AG09309 (cell line): ENCODE measurements at places on chromosomes 2 and 18.

GRCh38 chr18:12366379-12366778 is 10.6 kb downstream of the AFG3L2 start:
- DNase-seq = no peak

- no peak for DNase-seq
Measured at GRCh38 chr2:53429901-53430300, 337.7 kb upstream of the CHAC2 start.

DNA sequence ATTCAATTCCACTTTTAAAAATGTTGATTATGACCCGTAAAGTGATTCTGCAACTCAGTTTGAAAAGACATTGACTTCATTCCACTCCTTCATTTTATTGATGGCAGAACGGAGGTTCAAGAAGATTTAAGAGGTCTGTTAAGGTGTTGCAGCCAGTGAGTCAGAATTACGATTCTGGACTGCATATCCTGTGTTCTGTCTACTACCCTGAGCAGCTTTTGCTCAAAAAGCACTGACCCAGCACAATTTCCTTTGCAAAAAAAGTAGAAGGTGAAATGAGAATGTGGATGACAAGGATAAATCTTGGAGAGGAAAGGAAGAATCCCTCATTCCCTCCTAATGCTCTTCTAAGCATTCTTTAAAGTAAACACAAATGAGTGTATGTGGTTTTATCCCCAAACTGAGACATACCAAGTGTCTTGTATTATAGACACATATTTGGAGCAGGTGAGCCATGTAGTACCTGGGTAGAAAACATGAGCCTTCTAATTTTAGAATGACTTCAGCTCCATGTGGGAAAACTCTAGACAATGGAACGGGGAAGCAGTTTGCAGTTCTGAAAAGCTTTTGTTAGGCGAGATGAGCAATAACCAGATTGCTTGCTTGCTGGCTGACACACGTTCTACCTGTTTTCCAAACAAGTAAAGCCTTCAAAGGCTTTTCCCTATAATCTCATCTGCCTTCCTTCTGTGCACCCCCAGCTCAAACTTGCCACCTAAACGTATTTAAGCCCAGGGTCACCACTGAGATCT is 44.7 kb downstream of the TGFA start:
- no peak for DNase-seq

DNA sequence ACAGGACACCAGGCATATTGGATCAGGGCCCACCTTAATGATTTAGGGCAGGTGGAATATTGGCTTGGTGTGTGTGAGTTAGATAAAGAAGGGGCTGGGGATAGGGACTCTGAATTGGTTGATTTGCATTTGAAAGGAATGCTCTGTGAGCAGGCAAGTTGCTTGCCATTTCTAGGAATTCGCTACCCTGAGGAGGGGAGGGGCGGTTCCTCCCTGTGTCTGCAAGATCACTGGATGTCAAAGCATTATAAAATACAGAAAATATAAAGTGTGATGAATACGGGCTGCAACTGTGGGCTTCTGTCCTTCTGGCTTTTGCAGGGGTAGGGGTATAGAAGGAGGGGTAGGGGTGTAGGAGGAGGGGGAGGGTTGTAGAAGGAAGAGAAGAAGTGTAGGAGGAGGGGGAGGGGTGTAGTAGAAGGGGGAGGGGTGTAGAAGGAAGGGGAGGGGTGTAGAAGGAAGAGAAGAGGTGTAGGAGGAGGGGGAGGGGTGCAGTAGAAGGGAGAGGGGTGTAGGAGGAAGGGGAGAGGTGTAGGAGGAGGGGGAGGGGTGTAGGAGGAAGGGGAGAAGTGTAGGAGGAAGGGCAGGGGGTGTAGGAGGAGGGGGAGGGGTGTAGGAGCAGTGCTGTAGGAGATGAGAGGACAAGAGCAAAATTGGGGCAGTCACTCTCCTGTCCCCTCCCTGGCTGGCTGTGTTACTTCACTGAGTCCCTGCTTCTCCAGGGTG is 238.0 kb upstream of the COPS8 start:
- no peak for DNase-seq

DNA sequence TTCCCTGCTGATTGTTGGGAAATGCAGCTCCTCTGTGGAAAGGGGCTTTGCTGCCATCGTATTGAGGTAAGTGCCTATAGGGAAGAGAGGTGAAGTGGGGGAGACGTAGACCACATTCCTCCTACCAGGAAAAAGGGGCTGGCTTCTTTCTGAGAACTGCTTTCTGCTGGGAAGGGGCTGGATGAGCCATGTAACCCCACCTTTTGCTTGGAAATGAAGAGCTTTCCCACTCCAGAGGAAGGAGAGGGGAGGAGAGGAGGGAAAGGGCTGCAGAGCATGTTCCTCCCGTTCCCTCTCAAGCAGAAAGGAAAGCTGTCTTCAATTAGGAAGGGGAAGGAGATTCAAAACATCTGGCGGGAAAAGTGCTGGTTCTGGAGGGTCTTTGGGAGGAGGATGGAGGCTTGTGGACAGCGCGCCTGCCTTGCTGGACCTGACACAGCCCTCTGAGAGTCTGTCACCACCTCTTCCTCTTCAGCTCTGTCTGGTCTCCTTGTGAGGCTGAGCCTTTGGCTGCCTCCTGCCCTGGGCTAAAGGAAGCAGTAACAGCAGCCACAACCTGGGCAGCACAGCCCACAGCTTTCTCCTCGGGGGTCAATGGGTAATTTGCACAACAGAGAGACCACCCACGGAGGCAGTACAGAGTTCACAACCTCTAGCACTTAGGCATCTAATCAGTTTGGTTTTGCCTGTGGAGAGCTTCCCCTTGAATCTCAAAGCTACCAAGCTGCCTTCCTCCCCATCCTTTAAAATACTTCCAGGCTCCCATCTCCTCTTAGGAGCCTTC is 410.0 kb upstream of the TNP1 start:
- no peak for DNase-seq
